ENCODE measurements at places on chromosomes 3 and 15.

DNA sequence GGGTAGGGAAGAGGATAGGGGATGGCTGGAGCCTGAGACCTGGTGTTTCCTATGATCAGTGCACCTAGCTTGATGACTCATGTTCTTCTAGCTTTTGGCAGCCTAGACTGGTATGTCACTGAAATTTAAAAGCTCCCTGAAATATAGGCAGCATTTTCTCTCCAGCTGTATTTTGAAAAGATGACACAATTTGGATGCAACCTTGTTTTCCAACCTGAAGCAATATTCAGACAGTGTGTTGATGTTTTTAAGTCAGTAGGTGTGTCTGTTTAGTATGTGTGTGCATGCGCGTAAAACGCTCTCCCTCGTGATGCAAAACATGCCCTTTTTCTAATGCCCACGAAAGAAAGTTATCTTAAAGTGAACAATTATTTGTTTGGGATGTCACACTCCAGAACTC, 58.5 kb downstream of the RPL22L1 start:
- DNase-seq = peak; percentile 44

- no peak for DNase-seq
Measured at GRCh38 chr15:91522605-91523332, 330.7 kb upstream of the SLCO3A1 start.

DNA sequence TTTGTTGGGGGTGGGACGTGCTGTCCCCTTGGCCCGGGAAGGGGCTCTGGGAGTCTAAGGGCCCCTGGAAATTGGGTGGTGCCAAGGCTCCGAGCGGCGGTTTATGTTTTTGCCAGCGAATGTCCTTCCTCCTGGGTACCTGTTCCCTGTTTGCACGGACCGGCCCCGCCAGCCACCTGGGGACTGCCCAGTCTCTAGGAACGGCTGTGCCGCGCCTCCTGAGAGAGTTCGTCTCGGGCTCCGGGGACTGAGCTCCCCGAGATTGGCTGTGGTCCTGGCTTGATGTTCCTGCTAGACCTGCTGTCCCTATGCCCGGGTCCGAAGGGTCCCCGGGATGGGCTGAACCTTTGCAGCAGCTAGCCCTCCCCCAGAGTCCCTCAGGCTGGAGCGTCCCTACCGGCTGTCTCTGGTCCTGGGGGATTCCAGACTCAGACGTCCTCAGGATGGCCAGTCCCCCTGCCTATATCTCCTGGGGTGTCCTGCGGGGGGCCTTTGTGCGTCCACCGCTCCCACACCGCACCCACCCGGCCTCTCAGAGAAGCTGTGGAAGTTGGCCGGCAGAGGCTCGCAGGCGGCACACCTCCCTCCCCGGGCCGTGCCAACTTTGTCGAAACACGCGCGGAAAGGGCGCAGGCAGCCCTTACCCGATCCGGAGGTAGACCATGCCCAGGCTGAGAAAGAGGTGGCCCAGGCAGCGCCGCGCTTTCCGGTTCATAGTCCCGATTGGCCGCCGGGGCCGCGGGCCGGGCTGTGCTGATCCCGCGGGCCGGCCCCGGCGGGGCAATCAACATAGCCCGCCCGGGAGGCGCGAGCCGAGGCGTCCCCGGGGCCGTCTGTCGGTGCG, 547 bp downstream of the WNT7A start:
- DNase-seq = no peak

GRCh38 chr3:36695769-36696137, 68.6 kb downstream of the DCLK3 start:
- DNase-seq = no peak

GRCh38 chr15:95598251-95598855, 732.1 kb upstream of the NR2F2 start:
- no peak for DNase-seq

- no peak for DNase-seq
Measured at GRCh38 chr3:13014755-13015285, 58.4 kb downstream of the IQSEC1 start.

DNA sequence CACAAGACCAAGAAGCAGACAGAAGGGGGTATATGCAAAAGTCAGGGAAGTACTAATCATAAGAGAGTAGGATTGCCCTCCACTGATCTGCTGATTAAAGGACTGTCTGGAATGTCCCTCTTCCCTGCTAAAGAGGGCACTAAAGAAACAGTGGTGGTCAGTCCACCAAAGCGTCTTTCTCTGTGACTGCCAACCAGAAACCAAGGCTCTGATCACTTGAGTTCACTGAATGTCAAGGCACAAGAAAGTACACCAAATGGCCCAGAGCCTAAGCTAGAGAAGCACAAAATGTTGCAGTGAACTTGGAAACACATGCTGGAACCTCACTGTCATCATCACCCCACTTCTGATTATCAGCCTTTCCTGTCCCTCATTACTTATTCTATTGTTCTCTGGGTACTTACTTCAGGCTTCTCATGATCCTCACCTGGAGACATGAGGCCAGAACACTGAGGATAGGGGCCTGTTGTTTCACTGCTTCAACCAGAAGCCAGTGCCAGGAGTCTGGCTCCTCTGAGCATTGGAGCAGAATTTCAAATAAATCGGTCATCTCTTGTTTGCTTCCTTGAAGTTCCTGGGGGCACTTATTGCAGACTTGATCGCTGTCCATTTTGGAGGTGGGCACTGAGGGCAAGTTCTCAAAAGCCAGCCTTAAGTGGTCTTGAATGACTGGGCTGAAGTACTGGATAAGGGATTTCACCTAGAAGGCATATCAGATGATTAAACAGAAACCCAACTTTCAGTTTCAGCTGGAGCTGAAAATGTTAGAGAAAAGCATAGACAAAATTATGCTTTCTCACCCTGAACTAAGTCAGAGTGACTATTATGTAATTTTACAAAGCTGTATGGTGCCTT, 58.9 kb downstream of the EIF3J start:
- DNase-seq = no peak

DNA sequence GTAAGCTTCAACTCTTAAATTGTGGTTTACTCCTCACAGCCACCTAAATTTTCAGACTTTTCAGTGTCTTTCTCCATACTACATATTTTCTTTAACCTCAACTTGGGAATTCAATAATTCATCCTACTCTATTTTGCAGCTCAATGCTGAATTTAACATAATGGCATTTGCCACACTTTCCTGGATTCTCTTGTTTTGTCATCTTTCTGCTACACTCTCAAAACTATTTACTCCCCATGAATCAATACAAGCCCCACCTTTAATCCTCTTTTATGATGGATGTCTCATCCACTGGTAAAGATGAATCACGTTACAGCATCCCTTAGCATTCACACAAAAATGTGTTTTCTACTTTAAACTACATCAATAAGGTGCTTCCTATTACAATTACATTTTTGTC, 19.6 kb upstream of the CHMP2B start:
- DNase-seq = no peak

DNA sequence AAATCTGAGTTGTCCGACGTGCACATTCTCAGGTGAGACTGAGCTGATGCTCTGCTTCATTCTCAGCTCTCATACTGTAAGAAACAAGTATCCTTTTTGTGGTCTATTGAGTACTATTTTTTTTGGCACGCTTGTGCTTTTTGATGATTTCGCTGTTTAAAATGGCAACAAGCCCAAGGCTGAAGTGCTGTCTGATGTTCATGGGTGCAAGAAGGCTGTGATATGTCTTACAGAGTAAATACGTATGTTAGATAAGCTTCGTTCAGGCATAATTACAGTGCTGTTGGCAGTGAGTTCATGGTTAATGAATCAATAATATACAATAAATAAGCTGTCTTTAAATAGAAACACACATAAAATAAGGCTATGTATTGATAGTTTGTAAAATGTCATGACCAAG, 27.2 kb downstream of the AQR start:
- no peak for DNase-seq

- DNase-seq = no peak
Measured at GRCh38 chr3:174495311-174495710, 363.8 kb upstream of the NAALADL2 start.

DNA sequence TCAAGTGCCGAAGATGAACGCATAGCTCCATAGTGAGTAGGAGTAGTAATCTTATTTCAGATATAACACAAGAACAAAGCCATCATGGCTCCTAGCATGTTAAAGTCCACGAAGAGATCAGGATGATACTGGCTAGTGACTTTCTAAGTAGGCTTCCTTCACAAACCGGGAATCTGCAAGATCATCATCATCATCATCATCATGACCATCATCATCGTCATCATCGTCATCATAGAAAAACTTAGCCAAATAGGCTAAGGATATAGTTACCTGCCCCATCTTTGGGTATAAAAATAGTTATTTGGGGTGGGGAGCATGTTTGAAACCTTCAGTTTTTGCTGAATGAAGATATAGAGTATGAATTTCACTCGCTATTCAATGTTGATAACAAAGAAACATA, 57.9 kb downstream of the PYDC2 start:
- DNase-seq = no peak

Measured in head of caudate nucleus (tissue), 42 donors.